ENCODE measurements at places on chromosomes 1 and 21.

- no peak for DNase-seq
These were observed 21.4 kb upstream of the BLACAT1 start for GRCh38 chr1:205477121-205477758.

DNA sequence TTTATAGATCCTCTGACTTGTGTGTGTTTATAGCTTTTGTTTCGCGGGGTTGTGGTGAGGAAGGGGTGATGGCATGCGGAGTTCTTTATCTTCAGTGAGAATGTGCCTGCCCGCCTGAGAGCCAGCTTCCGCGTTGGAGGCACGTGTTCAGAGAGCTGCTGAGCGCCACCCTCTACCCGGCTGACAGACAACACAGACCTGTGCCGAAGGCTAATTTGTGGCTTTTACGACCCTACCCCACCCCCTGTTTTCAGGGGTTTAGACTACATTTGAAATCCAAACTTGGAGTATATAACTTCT lies 14.4 kb upstream of the CD101 start:
- DNase-seq = no peak

DNA sequence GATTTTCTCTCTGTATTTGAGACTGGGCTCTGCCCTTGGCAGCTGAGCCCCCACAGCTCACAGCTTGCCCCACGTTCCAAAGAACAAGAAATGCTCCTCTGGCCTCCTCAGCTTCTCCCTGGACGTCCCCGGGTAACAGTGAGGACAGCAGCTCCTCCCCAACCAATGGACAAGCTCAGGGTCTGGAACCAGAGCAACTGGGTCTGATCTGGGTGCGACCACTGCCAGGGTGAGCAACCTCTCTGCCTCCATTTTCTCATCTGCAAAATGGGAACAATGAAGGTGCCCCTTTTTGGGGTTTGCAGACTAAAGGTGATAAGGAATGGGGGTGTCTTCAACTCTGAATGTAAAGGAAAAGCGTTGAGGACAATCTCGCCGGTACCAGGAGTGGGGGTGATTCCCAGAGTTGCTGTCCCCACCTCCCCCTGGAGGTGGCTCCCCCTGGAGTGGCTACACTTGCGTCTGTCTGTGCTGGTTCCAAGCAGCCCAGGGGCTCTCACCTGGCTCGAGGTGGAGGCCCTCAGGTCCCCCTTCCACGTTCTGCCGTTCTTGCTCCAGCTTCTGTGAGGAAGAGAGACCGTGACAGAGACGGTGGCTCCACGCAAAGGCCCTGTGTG lies 6.9 kb downstream of the C21orf58 start:
- DNase-seq = no peak

DNA sequence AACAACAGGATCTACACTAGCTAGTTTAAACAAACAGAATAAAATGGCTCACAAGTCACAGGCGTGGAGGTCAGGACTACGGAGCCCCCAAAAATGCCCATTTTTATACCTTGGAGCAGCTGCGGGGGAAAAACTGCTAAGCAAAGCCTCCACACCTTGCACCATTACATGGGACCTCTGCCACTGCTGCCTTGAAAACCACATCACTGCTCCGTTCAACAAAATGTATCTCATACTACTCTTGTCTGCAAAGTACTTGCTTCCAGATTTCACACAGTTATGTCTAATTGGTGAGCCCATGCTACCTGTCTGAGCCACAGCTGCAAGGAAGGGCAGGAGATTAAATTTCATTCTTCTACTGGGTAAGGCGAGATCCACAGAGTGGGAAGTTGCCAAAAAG lies 24.4 kb downstream of the MRPL39 start:
- no peak for DNase-seq

DNA sequence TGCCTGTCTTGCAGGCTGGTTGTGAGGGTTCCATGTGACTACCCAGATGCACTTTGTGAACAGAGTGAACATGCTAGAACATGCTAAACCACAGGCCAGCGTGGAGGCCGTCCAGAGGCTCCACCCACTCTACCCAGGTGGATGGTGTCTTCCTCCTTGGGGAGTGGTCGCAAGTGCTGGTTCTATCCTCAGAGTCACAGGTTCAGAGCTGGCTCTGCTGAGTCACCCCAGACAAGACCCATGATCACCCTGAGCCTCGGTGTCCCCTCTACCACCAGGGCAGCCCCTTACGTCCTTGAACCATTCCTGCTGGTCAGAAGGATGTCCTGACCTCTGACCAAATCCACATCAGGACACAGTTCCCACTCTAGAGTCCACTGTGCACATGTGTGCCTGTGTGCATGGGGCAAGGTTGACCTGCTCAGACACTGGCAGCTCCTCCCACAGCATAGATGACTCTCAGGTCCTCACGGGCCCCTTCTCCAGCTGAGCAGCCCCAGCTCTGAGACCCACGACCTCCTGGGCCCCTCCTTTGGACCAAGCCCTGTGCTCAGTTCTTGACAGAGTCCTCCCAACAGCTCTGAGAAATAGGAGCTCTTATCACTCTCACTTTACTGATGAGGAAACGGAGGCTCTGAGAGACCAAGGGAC lies 391.8 kb downstream of the MATN1 start:
- DNase-seq = no peak

GRCh38 chr1:221098471-221099405 lies 219.5 kb downstream of the HLX start:
- no peak for DNase-seq

DNA sequence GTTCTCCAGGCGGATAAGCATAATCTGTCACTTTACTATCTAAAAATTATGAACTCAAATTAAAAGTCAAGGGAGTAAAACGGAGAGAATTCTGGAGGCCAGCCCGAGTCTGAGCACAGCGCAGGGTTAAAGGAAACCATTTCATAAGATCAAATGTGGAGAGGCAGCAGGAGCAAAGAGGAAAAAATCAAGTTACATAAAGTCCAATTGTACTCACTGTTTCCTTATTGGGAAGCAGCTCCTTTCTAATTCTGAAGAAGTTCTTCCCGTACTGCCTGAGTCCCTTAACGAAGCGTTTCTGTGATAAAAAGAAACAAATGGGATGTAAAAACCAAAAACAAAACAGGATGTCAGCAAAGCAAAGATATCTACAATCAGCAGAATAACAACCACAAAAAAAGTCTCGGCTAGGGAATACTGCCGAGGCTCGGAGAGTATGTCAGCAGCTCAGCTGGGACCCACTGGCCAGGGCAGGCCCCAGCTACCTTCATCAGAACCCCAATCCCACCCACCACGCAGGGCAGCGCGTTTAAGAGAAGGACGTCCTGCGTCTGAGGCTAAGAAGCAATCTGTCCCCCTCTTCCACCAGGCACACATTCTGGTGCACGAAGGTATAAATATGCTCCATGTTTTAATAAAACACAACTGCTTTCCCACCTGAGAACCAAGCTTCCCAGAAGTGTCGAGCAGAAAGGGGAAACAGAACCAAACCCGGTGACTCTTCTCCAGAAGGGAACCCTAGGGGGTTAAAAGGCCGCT lies 104.8 kb downstream of the SLC45A1 start:
- DNase-seq = no peak

DNA sequence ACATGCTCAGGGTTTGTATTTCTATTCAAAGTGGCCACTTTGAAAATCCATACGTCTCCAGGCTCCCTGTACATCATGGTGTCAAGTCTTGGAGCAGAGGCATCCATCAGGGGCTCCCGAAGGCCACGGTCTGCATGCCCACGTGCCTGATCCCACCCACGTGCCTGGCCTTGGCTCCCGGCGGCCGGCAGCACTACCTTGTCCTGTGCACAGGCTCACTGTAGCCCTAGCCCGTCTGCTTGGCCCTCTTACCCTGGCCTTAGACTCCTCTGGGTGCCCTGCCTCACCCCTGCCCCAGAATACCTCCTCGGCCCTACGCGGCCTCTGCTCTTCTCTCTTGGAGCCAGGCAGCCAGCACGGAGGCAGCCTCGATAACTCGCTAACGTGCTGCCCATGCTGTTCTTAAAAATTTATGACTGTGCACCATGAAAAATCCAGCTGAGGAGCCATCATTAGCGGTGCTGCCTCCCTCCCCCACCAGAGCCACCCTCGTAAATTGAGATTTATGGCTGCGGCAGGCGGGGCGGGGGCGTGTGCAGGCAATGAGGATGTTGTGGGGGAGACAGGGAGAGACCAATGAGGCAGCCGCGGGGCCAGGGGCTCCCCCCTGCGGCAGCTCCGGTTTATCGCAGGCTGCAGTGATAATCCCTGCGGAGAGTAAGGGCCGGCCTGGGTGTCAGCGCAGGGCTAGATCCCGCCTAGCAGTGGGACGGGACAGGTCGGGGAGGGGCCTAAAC lies 24.6 kb downstream of the DMAP1 start:
- peak; percentile 82 for DNase-seq

DNA sequence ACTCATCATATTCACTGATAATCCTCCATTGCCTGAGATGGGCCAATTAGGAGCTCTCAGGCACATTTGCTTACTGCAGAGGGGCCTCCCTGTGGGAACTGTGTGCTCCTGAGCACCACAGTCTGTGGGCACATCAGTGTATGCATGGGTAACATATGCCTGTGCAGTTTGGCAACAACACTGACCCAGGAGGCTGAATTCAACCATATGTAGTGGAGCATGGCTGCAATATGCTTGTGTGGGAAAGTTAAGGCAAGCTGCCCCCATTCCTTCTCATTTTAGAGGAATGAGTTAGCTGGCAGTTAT lies 11.8 kb upstream of the FMOD start:
- DNase-seq = no peak

GRCh38 chr1:43783671-43784205 lies 76.4 kb downstream of the ST3GAL3 start:
- DNase-seq = no peak

- DNase-seq = no peak
These were observed 261.2 kb upstream of the AJAP1 start for GRCh38 chr1:4393191-4393590.

Data from NCI-H510A (cell line).